ENCODE measurements at places on chromosomes 2 and 18. TPM values are rescaled to one million over a fixed set of nuclear protein-coding genes. Genes with fewer than 3 reads are reported as not detected.

- H3K27ac ChIP-seq: no peak overlapping the region
- no peaks in the 10 kb centered on the region for H3K36me3 ChIP-seq
These were observed 58.7 kb upstream of the RMDN2 start for GRCh38 chr2:37866171-37866934.

GRCh38 chr2:69041214-69041613 lies 28.2 kb downstream of the ANTXR1 start:
- no peaks in the 10 kb centered on the region for H3K36me3 ChIP-seq
- DNase-seq: no peak
- peak overlapping the region; percentile 71 for H3K27ac ChIP-seq
- no peak overlapping the region for H3K4me3 ChIP-seq

DNA sequence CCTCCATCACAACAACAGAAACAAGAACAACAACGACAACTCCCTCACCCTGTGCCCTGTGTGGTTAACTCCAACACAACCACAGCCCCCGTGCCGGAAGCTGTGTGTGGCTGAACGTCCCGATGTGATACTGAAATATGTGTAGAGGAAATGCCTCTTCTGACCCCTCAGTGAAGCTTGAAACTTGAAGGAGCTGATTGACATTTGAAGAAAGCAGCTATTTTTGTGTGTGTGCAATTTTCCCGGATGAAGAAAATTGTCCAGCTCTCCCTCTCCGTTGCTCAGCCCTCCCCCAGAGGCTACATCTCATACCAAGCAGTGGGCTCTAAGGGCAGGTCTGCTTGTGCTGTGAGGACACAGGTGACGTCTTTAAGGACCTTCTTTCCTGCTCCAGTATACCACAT lies 173.8 kb downstream of the ICOS start:
- H3K4me1 ChIP-seq: no peaks in the 10 kb centered on the region
- peak overlapping the region; percentile 68 for H3K27ac ChIP-seq
- no peak overlapping the region for H3K4me3 ChIP-seq

- no peak for DNase-seq
- no peaks in the 10 kb centered on the region for H3K27me3 ChIP-seq
- no peak overlapping the region for H3K4me3 ChIP-seq
- H3K27ac ChIP-seq: no peak overlapping the region
These were observed 50.6 kb downstream of the UNC50 start for GRCh38 chr2:98658816-98659490.

The ELOA2 gene
- total RNA-seq: not detected

The SOWAHC gene
- 14.7 TPM for total RNA-seq
